Placental pericyte (primary cell): ENCODE measurements at places on chromosomes 1 and 21. TPM values are rescaled to one million over a fixed set of nuclear protein-coding genes. Genes with fewer than 3 reads are reported as not detected.

The SERPINC1 gene
- 0.43 TPM in 1 of 2 replicates, not detected in the other for total RNA-seq

The OR2M3 gene
- total RNA-seq: under 0.01 TPM in 1 of 2 replicates, not detected in the other

The BNIPL gene
- total RNA-seq: 0.22 and 0.29 TPM in 2 replicates

The CD1B gene
- not detected in 2 replicates for total RNA-seq

The LCE1A gene
- not detected in 2 replicates for total RNA-seq

The PTCH2 gene
- 0.22 and 0.29 TPM in 2 replicates for total RNA-seq

The MYCL gene
- total RNA-seq: 0.14 and 0.44 TPM in 2 replicates

The KCNJ9 gene
- total RNA-seq: not detected in 2 replicates

The MEF2D gene
- 23.2 and 29.8 TPM in 2 replicates for total RNA-seq

The CNTN2 gene
- total RNA-seq: not detected in 2 replicates

The CACHD1 gene
- 4.2 and 7.7 TPM in 2 replicates for total RNA-seq

The TRAF3IP3 gene
- total RNA-seq: 0.14 TPM in 1 of 2 replicates, not detected in the other

The UBXN10 gene
- total RNA-seq: not detected in 2 replicates

The SLC5A9 gene
- total RNA-seq: not detected in 2 replicates

The PRAMEF26 gene
- total RNA-seq: not detected in 2 replicates

The SELENON gene
- total RNA-seq: 29.8 and 33.0 TPM in 2 replicates

The MED8 gene
- total RNA-seq: 69.6 and 75.3 TPM in 2 replicates

The KRTAP12-3 gene
- total RNA-seq: not detected in 2 replicates
